ENCODE measurements at places on chromosomes 12 and 14.

GRCh38 chr12:108570743-108571608, 8.6 kb downstream of the ISCU start:
- DNase-seq = no peak

DNA sequence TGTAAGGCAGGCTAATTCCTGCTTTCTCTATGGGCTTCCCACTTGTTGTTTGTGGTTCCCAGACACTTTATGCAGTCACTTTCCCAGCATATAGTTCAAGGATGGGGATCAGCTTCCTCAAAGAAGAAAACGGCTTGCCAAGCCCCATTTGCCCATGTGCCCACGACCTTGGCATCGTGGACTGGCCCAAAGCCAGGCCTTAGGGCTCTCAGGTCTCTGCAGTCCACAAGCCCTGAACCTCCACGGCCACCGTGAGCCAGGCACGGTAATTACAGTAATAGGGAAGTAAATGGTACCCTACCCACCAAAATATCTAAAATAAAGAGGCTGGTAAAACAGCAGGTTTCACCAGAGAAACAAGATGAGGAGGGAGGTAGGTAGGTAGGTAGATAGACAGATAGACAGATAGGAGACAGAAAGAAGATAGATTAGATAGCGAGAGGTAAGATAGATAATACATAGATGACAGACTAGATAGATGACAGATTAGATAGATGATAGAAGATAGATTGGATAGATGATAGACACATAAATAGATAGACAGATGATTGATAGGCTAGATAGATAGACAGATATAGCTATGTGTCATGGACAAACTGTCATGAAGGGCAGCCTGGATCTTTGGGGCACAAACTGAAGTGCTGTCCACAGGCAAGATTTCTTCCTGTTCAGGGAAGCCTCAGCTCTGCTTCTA, 163.1 kb downstream of the SLC15A4 start:
- DNase-seq = no peak

GRCh38 chr12:104359216-104359615, 55.7 kb downstream of the EID3 start:
- DNase-seq = no peak

DNA sequence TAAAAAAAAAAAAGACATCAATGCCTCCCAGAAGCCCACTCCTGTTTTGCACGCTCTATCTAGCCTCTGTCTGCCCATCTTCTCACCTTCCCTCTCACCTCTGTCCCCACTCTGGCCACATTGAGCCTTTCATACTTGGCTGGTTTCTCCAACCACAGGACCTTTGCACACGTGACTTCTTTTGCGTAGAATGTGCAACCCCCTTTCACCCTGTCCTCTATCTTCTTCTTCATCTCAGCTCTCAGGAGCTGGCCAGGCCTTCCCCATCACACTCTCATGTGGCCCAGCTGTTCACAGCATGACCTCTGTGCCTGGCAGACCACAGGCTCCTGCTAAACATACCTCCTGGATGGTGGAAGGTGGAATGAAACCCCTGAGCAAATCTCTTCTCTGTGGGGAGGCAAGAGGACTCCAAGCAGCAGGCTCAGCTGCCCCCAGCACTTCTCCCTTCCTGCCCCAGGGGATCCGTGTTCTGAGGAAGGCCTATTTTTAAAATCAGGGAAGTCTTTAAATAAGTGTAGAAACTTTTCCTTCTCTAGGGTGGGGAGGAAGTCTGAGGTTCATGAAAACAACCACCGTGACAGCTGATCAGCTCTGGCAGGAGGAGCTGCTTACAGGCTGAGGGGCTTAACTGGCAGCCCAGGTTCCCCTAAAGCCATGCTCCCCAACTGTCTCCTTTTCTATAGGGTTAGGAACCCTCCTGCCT, 11.6 kb downstream of the HVCN1 start:
- no peak for DNase-seq

DNA sequence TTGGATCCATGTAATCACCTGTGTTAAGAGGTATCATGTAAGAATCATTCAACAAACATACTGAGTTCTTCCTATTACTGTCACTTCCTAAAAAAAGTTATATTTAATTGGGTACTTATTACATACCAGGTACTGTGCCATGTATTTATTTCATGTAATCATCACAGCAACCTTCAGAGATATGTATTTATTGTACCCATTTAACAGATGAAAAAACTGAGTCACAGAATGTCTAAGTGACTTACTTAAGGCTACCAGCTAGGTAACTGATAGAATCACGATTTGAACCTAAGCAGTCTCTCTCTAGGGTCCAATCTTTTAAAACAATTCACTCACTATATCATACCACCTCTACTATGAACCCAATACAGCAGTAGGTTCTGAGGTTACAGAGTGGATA, 2.0 kb downstream of the PSME2 start:
- no peak for DNase-seq
